Tibial nerve (tissue), 4 donors: ENCODE measurements at places on chromosomes 7 and 10. TPM values are rescaled to one million over a fixed set of nuclear protein-coding genes. Genes with fewer than 3 reads are reported as not detected.

- H3K27me3 ChIP-seq, result no peaks in the 10 kb centered on the region
- H3K4me3 ChIP-seq, result no peak overlapping the region
- DNase-seq, result peak; percentile 19
- H3K36me3 ChIP-seq, result no peaks in the 10 kb centered on the region
- H3K4me1 ChIP-seq, result no peaks in the 10 kb centered on the region
- H3K27ac ChIP-seq, result no peak overlapping the region
Observed at GRCh38 chr7:50595491-50596102, 30.4 kb upstream of the DDC start.

- H3K27ac ChIP-seq, result no peak overlapping the region
- no peaks in the 10 kb centered on the region for H3K27me3 ChIP-seq
- no peaks in the 10 kb centered on the region for H3K4me1 ChIP-seq
- H3K4me3 ChIP-seq, result no peak overlapping the region
- no peak for DNase-seq
Observed at GRCh38 chr10:126876456-126876855, 28.8 kb upstream of the DOCK1 start.

GRCh38 chr10:119796039-119796438 lies 70.2 kb downstream of the INPP5F start:
- DNase-seq, result no peak
- H3K27me3 ChIP-seq, result no peaks in the 10 kb centered on the region
- no peaks in the 10 kb centered on the region for H3K4me1 ChIP-seq
- H3K36me3 ChIP-seq, result peaks cover 6% of the 10 kb centered on the region

DNA sequence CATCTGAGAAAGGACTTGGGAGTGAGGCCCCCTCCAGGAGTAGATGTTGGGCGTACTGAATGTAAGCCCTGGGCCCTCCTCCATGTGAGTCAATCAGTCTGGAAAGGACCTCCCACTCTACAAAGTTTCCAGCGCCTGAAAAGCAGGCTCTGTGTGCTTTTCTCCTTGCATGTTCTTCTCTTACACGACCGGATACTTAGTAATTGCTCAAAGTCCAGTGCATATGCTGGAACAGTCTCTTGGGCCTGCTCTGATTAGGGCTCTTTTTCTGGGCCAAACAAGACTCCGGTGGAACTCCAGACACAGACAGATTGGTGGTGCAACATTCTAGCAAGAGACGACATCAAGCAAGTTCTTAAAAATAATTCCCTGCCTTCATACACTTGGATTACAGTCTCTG lies 38.3 kb upstream of the RAPGEF5 start:
- no peaks in the 10 kb centered on the region for H3K27me3 ChIP-seq
- no peaks in the 10 kb centered on the region for H3K36me3 ChIP-seq
- no peak overlapping the region for H3K27ac ChIP-seq
- no peak for DNase-seq
- H3K4me1 ChIP-seq, result no peaks in the 10 kb centered on the region

DNA sequence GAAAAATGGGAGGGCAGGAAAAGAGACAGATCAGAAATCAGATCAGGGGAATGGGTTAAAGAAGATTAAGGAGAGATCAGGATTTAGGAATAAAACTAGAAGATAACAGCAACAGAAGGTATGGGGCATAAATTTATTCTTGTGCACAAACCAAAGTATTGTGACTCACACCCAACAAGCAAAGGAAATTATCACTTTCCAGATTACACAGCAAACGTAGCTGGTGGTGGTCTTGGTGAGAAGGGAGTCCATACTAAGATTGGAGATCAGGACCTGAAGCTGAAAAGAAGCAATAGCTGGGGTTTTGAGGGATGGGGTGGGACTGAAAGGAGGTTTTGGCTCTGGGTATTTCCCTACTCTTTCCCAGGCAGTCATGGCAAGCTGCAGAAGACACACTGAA lies 3.5 kb upstream of the MYOZ1 start:
- H3K27ac ChIP-seq, result no peak overlapping the region
- DNase-seq, result no peak
- H3K4me3 ChIP-seq, result no peak overlapping the region
- no peaks in the 10 kb centered on the region for H3K36me3 ChIP-seq
- peaks cover 34% of the 10 kb centered on the region for H3K4me1 ChIP-seq
- no peaks in the 10 kb centered on the region for H3K27me3 ChIP-seq

DNA sequence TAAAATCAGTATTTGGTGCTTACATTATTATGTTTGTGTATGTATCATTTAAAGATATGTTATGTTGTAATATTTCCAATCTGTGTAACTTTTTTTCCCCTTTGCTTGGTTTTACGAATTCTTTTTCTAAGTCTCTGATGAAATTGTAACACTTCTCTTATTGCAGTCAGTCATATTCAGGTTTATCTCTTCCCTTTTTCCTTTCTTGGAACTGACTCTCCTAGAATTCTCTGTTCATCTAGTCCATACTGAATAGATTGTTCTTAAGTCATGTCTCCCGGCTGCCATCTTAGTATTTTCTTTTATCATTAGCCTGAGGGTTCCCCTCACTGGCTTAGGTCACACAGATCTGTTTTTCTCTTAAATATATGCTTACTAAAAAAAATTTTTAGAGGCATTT lies 44.6 kb downstream of the PHTF2 start:
- H3K4me3 ChIP-seq, result no peak overlapping the region
- no peaks in the 10 kb centered on the region for H3K27me3 ChIP-seq
- peaks cover 5% of the 10 kb centered on the region for H3K4me1 ChIP-seq
- no peak for DNase-seq
- no peaks in the 10 kb centered on the region for H3K36me3 ChIP-seq

- no peak overlapping the region for H3K27ac ChIP-seq
- no peaks in the 10 kb centered on the region for H3K27me3 ChIP-seq
- H3K36me3 ChIP-seq, result no peaks in the 10 kb centered on the region
- no peak overlapping the region for H3K4me3 ChIP-seq
- DNase-seq, result no peak
Observed at GRCh38 chr10:132246296-132246695, 59.5 kb downstream of the DPYSL4 start.

DNA sequence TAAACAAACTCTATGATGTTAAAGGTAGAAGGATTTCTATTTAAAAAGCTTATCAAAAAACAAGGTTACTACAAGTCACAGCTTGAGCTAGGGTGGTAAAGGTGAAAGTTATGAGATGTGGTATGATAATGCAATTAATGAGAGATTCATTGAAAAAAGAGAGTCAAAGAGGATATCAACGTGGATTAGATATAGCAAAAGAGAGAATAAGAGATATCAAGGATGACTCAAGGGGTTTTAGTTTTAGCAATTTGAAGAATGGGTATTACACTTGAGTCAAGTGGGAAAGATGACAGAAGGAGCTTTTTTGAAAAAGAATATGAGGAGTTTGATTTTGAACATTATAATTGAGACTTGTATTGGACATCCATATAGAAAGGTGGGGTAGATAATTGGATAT lies 59.8 kb downstream of the NUTM2E start:
- no peaks in the 10 kb centered on the region for H3K36me3 ChIP-seq
- H3K4me1 ChIP-seq, result no peaks in the 10 kb centered on the region
- H3K4me3 ChIP-seq, result no peak overlapping the region
- no peak for DNase-seq

- DNase-seq, result no peak
- H3K36me3 ChIP-seq, result no peaks in the 10 kb centered on the region
- no peaks in the 10 kb centered on the region for H3K4me1 ChIP-seq
- no peaks in the 10 kb centered on the region for H3K27me3 ChIP-seq
- no peak overlapping the region for H3K4me3 ChIP-seq
- H3K27ac ChIP-seq, result no peak overlapping the region
Observed at GRCh38 chr7:137539111-137539715, 195.7 kb upstream of the PTN start.

DNA sequence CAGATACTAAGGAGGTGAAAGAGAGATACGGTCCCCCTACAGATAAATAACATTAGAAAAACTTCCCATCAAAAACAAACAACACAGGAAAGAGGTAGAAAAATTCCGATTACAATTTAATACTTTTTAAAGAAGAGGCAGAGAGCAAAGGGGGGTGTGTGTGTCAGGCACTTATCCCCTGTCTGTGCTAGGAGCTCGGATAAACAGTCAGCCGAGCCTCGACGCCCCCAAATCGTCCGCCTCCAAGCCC lies 3.6 kb downstream of the PAX2 start:
- no peak for DNase-seq
- no peaks in the 10 kb centered on the region for H3K36me3 ChIP-seq
- peaks cover 33% of the 10 kb centered on the region for H3K4me1 ChIP-seq
- no peak overlapping the region for H3K27ac ChIP-seq
- H3K27me3 ChIP-seq, result peaks cover 2% of the 10 kb centered on the region
- no peak overlapping the region for H3K4me3 ChIP-seq

GRCh38 chr7:5692845-5693278 lies 88.6 kb downstream of the RNF216 start:
- H3K36me3 ChIP-seq, result no peaks in the 10 kb centered on the region
- no peaks in the 10 kb centered on the region for H3K27me3 ChIP-seq
- no peak for DNase-seq
- H3K4me3 ChIP-seq, result no peak overlapping the region
- peak overlapping the region; percentile 84 for H3K27ac ChIP-seq

DNA sequence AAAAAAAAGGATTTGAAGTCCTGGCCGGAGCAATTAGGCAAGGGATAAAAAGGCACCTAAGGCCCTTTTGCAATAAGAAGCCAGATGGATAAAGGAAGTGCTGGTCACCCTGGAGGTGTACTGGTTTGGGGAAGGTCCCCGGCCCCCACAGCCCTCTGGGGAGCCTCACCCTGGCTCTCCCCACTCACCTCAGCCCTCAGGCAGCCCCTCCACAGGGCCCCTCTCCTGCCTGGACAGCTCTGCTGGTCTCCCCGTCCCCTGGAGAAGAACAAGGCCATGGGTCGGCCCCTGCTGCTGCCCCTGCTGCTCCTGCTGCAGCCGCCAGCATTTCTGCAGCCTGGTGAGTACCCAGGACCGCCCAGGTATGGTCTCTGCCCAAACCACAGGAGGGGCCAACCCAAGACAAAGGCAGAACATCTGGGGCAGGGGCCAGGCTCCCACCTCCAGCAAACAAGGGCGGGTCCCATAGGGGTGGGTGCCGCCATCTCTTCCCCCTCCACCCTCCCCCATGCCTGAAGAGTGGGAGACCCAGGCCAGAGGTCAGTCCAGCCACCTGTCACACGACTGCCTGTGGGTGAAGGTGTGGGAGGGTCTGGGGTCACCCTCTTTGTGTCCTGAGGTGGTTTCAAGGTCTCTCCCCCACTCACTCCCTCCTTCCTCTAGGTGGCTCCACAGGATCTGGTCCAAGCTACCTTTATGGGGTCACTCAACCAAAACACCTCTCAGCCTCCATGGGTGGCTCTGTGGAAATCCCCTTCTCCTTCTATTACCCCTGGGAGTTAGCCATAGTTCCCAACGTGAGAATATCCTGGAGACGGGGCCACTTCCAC lies at the start of gene PILRB:
Gene PILRB (plus strand): TSS at position 91 of the 830 bp plus-strand sequence. CDS start 186 bp downstream, at position 277.
- H3K4me1 ChIP-seq, result no peaks in the 10 kb centered on the region
- no peak for DNase-seq
- no peak within 1 kb of the TSS for H3K4me3 ChIP-seq
- H3K27ac ChIP-seq, result no peak within 1 kb of the TSS

GRCh38 chr10:118944959-118945633 lies 84.4 kb upstream of the NANOS1 start:
- no peak for DNase-seq
- H3K36me3 ChIP-seq, result no peaks in the 10 kb centered on the region
- no peaks in the 10 kb centered on the region for H3K4me1 ChIP-seq

GRCh38 chr10:3805201-3805790 lies 20.3 kb upstream of the KLF6 start:
- H3K4me1 ChIP-seq, result peaks cover 46% of the 10 kb centered on the region
- H3K36me3 ChIP-seq, result no peaks in the 10 kb centered on the region
- H3K27ac ChIP-seq, result peak overlapping the region; percentile 82
- H3K27me3 ChIP-seq, result no peaks in the 10 kb centered on the region
- DNase-seq, result no peak
- no peak overlapping the region for H3K4me3 ChIP-seq

- no peaks in the 10 kb centered on the region for H3K27me3 ChIP-seq
- H3K27ac ChIP-seq, result no peak overlapping the region
- no peaks in the 10 kb centered on the region for H3K36me3 ChIP-seq
- no peak for DNase-seq
Observed at GRCh38 chr10:47160967-47161366, 139.0 kb upstream of the GDF10 start.

- H3K27ac ChIP-seq, result peak within 1 kb of the TSS; percentile 72
- H3K36me3 ChIP-seq, result no peaks in the 10 kb centered on the region
- H3K4me3 ChIP-seq, result peak within 1 kb of the TSS; percentile 54
- H3K4me1 ChIP-seq, result no peaks in the 10 kb centered on the region
Observed at GRCh38 chr10:89207181-89207800, at the start of gene CH25H. TSS of gene CH25H (minus strand) at chr10:89207317. CDS start at chr10:89207292, 25 bp downstream.

- no peak for DNase-seq
- H3K27me3 ChIP-seq, result no peaks in the 10 kb centered on the region
- no peak overlapping the region for H3K27ac ChIP-seq
- no peak overlapping the region for H3K4me3 ChIP-seq
- H3K36me3 ChIP-seq, result no peaks in the 10 kb centered on the region
- H3K4me1 ChIP-seq, result no peaks in the 10 kb centered on the region
Observed at GRCh38 chr10:4838743-4839142, 12.7 kb downstream of the AKR1E2 start.

- no peak overlapping the region for H3K4me3 ChIP-seq
- no peak for DNase-seq
Observed at GRCh38 chr10:488933-489215, 200.6 kb downstream of the DIP2C start.

GRCh38 chr7:103989785-103990767 lies 618 bp upstream of the RELN start:
- H3K4me3 ChIP-seq, result peak overlapping the region; percentile 58
- no peaks in the 10 kb centered on the region for H3K36me3 ChIP-seq
- no peaks in the 10 kb centered on the region for H3K27me3 ChIP-seq
- no peaks in the 10 kb centered on the region for H3K4me1 ChIP-seq
- no peak for DNase-seq

DNA sequence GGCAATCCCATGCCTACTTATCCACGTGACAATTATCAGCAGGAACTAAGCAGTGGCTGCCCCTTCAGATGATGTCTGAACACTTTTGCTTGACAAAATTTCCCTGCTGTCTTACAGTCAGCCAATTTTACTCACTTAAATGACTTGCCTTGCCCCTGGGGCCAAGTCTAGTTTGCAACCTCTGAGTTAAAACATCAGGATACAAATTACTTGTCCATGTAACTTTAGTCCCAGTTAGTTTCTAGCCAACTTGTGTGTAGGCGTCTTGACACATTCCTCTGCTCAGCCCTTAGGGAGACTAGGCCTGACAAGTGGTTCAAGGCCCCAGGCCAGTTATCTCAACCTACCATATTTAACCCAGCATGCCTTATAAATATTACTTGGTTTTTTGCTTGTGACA lies 11.6 kb upstream of the TYSND1 start:
- no peak for DNase-seq
- H3K27me3 ChIP-seq, result no peaks in the 10 kb centered on the region
- no peak overlapping the region for H3K27ac ChIP-seq
- no peaks in the 10 kb centered on the region for H3K4me1 ChIP-seq

DNAJC12 gene
- total RNA-seq, result 1.2 TPM

PLXNA4 gene
- 12.6 TPM for total RNA-seq

OLAH gene
- total RNA-seq, result 7.6 TPM

AGBL3 gene
- total RNA-seq, result 1.7 TPM

NEBL gene
- 61.2 TPM for total RNA-seq

MRPS17 gene
- 2.2 TPM for total RNA-seq

GRID2IP gene
- not detected for total RNA-seq

NPC1L1 gene
- 0.39 TPM for total RNA-seq

PTN gene
- total RNA-seq, result 10.0 TPM

OR2F1 gene
- not detected for total RNA-seq
